ENCODE measurements at places on chromosomes 1 and 21.
A peak's percentile ranks its signal among the peaks of the same experiment; 100 is the strongest.

DNA sequence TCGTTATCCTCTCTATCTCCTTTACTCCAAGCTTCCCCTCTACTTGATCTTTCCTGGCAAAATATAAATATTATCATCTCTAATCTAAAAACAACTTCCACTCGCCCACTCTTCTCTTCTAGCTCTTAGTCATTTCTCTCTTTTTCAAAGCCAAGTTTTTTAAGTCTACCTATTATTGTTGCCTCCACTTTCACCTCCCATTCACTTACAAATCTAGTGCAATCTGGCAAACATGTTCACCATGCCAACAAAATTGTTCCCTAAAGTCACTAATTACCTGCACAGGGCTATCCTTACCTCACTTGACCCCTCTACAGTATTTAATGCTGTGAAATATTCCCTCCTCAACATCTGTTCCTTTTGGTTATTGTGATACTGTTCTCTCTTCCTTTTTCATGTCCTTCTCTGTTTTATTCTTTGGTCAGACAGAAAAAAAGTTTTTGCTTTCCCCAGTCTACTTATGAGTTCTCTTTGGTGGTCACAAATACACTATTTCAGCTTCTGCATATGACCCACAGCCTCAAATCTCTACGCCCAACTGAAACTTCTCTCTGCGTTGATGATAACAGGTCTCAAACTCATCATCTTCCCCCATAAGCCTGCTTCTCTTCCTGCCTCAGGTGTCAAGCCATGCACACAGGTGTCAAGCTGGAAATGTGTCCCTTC is 31.9 kb upstream of the RAP1A start:
- no peak for DNase-seq

GRCh38 chr1:244325056-244325758 is 126.5 kb downstream of the ADSS2 start:
- peak; percentile 56 for DNase-seq

GRCh38 chr21:34899302-34899701 is 149.8 kb downstream of the RUNX1 start:
- DNase-seq, result peak; percentile 10

GRCh38 chr1:111190931-111191451 is 9.5 kb downstream of the DENND2D start:
- no peak for DNase-seq

GRCh38 chr1:115706587-115707425 is 61.7 kb downstream of the CASQ2 start:
- no peak for DNase-seq

- no peak for DNase-seq
Measured at GRCh38 chr1:3148171-3148570, 79.2 kb downstream of the PRDM16 start.

- no peak for DNase-seq
Measured at GRCh38 chr1:223082914-223083313, 60.1 kb downstream of the TLR5 start.

DNA sequence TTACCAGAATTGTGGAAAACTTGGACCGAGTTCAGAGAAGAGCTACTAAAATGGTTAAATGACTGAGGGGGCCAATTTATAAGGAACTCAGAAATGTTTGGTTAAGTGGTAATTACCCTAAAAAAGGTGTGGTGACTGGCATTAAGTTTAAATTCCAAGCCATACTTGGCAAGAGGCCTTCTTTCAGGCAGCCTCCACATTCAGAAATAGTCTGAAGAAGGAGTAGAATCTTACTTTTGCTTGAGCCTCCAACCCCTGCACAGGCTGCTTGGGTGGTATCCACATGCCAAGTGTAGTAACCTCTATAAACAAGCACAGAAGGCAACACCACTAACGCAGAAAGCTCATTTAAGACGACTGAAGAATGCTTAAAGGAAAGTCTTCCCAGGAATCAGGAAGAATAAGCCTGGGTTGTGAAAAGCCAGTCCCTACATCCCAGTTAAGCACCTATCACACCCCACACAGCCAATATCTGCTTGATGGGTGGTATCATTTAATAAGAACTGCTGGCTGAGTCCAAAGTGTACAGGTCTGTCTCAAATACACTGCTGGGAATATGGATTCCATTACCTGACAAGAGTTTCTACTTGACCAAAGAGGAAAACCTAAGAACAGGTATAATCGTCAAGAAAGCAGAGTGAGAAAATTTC is 13.7 kb upstream of the GORAB start:
- DNase-seq, result no peak

GRCh38 chr1:177424744-177425143 is 254.0 kb downstream of the BRINP2 start:
- DNase-seq, result no peak

GRCh38 chr1:116664366-116664977 is 3.1 kb downstream of the IGSF3 start:
- DNase-seq, result no peak

- DNase-seq, result no peak
Measured at GRCh38 chr1:30572192-30572591, 151.2 kb downstream of the MATN1 start.

DNA sequence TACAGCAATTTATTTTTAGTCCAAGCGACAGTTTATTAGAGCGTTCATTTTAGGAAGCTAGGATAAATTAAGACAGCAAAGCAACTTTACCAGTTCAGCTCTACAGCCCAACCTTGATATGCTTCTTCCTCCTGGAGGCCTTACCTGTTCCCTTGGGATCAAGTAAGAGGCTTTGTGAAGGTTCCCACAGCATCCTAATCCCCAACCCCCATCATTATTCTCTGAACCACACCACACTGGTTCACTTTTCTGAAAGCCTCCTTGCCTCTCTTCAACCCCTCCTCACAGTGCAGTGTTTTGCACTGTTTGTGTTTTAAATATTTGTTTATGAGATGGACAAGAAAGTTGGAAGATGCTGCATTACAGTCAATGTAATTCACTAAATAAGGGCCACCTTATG is 126.3 kb upstream of the CXADR start:
- DNase-seq, result no peak

DNA sequence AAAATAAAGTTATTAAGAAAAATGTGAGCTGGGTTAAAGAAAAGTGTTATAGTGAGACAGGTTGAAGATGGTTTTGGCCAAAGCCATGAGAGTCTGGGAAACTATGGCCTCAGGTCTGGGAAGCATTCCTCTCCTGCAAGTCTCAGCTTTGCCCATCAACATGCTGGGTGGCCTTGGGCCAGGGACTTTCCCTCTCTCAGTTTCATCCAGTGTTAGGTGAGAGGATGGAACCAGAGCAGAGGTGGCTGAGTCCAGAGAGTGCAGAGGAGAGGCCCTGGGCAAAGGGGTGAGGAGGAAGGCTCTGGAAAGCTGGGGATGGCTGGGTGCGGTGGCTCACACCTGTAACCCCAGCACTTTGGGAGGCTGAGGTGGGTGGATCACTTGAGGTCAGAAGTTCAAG is 10.5 kb downstream of the PADI2 start:
- no peak for DNase-seq

- no peak for DNase-seq
Measured at GRCh38 chr1:161792740-161793139, 26.6 kb downstream of the ATF6 start.

DNA sequence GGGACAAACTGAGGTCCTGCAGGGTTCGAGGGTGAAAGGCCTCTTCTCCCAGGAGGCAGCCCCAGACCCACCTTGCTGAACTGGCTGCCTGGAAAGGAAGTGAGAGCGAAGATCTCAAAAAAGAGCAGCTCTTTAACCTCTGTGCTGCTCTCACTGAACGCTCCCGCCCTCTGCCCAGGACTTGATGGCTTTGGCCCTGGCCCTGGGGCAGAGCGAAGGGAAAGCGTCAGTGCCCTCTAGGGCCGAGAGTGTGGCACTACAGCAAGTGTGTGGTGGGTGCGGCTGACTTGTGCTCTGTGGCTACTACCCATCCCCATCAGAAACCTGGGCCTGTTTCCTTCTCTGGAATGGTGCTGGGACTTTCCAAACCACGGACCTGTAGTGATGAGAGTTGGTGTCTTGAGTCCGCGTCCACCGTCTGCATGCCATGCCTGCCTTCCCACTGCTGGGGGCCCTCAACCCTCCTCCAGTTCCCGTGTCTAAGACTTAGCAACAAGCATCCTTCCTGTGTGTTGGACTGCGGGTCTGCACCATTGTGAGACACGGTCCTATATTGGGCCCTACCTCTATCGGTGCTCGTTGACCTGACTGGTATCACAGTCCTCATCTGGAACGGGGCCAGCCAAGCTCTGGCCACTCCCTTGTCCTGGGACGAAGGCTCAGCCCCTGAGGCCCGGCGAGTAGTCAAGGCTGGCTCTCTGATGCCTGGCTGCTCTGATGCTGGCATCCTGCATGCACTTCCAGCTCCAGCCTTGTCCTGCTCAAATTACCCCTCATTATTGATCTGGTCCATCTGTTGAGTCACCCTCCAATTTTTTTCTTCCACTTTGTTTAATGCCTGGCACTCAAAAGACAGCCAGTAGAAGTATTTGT is 180.3 kb downstream of the DISC1 start:
- no peak for DNase-seq

GRCh38 chr1:214165850-214166374 is 115.0 kb upstream of the SMYD2 start:
- DNase-seq, result no peak

GRCh38 chr1:44170281-44170823 is 28.9 kb upstream of the KLF18 start:
- DNase-seq, result no peak

- DNase-seq, result no peak
Measured at GRCh38 chr1:54273092-54273794, 73.3 kb downstream of the MRPL37 start.

DNA sequence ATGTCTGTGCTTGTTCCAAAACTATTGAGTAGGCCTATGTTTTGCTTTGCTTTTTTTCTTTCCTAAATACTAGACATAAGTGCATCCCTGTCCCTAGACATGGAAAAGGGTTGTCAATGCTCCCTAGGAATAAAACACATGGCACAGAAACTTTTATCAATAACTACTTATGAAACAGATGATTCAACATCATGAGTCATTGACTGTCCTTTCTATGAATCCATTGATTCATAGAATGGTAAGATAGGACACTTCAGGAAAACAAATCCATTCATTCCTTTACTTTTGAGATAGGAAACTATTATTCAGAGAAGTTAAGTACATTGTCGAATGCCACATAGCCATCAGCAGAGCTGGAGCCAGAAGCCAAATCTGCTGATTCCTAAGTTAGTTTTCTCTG is 147.5 kb downstream of the TSEN15 start:
- no peak for DNase-seq

- DNase-seq, result no peak
Measured at GRCh38 chr21:20999659-21000058, 1.4 kb downstream of the NCAM2 start.

- DNase-seq, result no peak
Measured at GRCh38 chr1:11214698-11215380, 25.7 kb downstream of the ANGPTL7 start.

DNA sequence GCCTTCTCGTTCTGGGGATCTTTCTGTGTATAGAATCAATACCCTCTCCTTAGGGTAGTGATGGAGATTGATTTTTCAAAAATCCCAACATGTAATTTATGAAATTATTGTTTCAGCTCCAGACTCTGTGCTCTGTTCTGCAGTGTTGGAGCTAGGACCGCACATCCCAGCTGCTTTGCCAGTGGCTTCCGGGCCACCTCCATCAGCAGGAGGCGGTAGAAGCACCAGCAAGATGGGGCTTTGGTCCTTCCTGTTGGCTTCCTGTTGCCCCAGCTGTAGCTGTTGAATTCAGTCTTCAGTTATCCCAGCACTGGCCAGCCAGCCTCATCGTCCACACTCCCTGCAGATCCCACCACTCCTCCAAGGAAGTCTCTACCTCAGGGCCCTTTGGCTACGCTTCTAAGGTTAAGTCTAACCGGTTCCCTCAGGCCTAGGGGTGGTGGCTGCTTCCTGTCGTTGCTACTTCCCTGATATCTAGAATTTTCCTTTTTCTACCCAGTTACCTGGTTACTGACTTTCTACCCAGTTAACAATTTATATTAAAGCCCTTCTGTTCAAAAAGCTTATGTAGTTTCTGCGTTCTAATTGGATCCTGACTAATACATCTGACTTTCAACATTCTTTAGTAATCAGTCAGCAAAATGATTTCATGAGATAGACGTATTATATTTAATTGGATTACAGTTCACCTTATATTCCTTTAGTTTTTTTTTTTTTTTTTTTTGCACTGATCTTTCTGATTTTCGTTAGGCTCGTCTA is 24.6 kb downstream of the GALNT2 start:
- DNase-seq, result no peak

DNA sequence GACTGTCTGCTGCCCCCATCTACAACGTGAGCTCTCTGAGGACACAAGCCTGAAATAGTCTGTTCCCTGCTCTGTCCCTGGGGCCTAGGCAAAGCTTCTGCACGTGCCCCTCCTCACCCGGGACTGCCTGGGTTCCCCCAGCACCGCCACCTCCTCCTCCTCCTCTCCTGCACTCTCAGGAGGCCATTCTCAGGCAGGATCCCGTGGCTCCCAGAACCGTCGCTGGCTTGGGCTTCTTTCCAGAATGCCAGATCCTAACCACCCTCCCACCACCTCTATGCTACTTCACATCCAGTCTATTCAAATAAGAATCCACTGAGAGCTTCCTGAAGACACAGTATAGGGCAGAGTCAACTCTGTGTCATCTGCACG is 11.2 kb downstream of the NPHP4 start:
- DNase-seq, result no peak

- no peak for DNase-seq
Measured at GRCh38 chr1:239112101-239112935, 274.1 kb upstream of the CHRM3 start.

DNA sequence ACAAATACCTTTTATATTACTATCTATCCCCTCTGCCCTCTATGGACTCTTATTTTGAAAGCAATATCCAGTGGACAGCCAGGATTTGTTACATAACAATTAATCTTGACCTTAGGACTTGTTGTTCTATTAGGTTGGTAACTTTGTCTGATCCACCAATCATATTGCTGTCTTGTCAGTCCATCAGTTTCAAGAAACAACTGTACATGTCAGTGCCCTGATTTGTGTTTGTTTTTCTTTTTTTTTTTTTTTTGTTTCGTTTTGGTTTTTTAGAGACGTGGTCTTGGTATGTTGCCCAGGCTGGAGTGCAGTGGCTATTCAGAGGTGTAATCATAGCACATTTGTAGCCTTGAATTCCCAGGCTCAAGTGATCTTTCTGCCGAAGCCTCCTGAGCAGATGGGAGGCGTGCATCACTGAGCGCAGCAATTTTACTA is 1.5 kb upstream of the SCP2 start:
- no peak for DNase-seq

GRCh38 chr1:91877574-91878208 is 8.3 kb downstream of the TGFBR3 start:
- DNase-seq, result no peak

DNA sequence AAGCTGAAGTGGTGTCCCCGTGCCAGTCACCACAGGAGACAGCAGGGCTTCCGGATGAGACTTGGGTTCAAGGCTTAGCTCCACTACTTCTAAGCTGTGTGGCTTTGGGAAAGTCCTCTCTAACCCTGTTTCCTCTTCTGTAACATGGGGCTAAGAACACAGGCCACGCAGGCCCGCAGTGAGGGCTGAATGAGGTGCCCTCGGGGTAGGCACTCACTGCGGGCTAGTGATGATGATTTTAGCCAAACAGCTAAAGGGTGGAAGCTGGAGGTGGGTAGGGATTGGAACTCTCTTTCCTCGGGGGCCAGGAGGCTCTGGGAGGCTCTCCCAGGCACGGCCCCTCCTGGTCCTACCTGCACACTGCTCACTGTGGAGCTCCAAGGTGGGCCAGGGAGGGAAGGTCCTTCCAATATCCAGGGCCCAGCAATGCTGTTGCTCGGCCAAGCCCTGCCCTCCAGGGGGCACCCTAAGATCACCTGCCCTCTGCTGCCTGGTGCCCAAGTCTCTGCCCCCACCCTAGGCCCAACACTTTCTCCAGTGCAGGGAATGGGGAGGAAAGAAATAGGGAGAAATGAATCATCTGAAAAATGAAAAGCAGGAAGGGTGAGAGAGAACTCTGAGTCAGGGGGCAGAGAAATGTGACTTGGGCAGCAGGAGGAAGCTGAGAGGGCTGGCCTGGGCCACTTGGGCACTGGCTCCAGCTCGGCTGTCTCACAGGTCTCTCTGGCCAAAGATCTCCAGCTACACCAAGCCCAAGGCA is 19.2 kb upstream of the EVA1B start:
- no peak for DNase-seq

Measured in stimulated activated effector memory CD8-positive, alpha-beta T cell treated with anti-CD3 and anti-CD28 coated beads, Interleukin-12 subunit alpha, Interleukin-12 subunit beta, amount 100 ng/mL, for 72 hours (primary cell).